Activated CD4-positive, alpha-beta T cell treated with anti-CD3 and anti-CD28 coated beads, Interleukin-2, amount 10 ng/mL, durations not matched to agents 24 days and 14 days (primary cell): ENCODE measurements at places on chromosomes 16 and 17. TPM values are rescaled to one million over a fixed set of nuclear protein-coding genes. Genes with fewer than 3 reads are reported as not detected.
A peak's percentile ranks its signal among the peaks of the same experiment; 100 is the strongest.

The ASIC2 gene
- not detected in 2 replicates for total RNA-seq

The XYLT2 gene
- 65.3 and 66.5 TPM in 2 replicates for total RNA-seq

The NPLOC4 gene
- total RNA-seq, result 142 and 147 TPM in 2 replicates

DNA sequence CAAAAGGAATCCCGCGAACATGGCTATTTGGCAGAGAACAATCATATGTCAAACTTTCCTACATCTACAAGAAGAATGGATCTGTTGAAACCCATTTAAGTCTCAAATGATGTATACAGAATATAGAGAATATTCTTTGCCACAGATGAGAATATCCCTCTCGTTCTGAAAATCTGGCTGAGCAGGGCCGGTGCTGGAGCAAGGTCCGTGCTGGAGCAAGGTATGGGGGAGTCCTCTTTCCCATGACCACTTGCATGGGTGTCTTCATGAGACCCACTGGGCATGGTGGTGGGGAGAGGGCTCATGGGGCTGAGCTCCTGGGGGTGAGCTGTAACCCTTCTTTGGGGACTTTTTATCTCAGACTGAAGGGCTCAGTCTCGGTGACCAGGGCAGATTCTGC is 440.9 kb downstream of the SOX9 start:
- DNase-seq, result no peak
- H3K27ac ChIP-seq, result no peak overlapping the region
- H3K4me3 ChIP-seq, result no peak overlapping the region
- no peaks in the 10 kb centered on the region for H3K36me3 ChIP-seq
- H3K4me1 ChIP-seq, result peaks cover 3% of the 10 kb centered on the region

DNA sequence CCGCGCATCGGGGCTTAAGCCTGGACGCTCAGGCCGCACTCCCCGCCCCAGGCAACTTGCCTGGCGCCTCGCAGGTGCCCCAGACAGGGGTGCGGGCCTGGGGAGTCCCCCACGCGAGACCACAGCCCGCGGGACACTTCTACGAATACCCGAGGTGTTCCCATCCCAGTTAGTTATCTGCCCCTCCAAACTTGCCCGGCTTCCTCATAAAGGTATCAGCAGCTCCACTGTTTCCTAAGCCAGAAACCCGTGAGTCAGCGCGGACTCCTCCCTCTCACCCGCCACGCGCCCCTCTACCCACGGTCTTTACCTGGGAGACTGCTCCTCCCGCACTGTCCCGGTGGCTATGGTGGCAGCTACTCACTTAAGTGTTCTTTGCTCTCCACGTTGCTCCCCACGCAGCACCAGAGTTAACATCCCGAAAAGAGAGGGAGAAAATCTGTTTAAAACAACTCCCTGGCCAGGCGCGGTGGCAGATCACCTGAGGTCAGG is 1.0 kb upstream of the CREBBP start:
- H3K4me3 ChIP-seq, result peak overlapping the region; percentile 81
- peaks cover 26% of the 10 kb centered on the region for H3K36me3 ChIP-seq
- peaks cover 15% of the 10 kb centered on the region for H3K27me3 ChIP-seq
- H3K27ac ChIP-seq, result peak overlapping the region; percentile 90

- H3K4me3 ChIP-seq, result no peak overlapping the region
- no peaks in the 10 kb centered on the region for H3K36me3 ChIP-seq
- peaks cover 5% of the 10 kb centered on the region for H3K27me3 ChIP-seq
- no peak for DNase-seq
Observed at GRCh38 chr16:84278968-84279367, 15.7 kb upstream of the WFDC1 start.

DNA sequence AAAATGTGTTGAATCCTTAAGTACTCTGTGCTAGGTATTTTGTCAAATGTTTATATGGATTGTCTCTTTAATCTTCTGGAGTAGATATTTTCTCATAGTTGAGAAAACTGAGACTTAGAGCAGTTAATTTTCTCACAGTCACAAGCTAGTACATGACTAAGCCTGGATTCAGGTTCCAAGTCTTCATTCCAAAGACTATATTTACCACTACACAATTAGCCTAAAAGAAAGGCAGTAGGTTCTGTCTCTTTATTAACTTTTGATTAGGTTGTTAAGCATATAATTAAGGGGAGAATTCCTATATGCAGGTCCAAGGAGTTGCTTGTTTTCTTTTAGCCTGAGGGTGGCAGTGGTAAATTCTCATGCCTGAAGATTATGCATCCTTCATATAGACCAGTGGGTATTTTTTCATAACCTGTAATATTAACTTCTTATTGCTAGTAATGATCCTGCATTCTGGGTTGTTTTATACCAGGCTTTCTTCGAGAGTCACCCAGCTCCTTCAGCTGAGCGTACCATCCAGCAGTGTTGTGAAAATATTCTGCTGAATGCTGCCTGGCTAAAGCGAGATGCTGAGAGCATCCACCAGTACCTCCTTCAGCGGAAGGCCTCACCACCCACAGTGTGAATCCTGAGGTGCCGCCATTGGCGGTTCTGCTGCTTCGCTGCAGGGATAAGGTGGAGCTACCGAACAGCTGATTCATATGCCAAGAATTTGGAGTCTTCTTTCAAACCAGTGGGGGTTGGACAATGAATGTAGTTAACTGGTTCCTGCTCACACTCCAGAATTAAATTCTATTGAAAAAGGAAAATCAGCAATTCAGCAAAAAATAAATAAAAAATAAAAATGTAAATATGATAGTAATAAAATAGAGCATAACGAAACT is 28.2 kb upstream of the KPNB1 start:
- H3K4me3 ChIP-seq, result no peak overlapping the region
- H3K36me3 ChIP-seq, result peaks cover 55% of the 10 kb centered on the region
- no peak for DNase-seq
- peaks cover 15% of the 10 kb centered on the region for H3K4me1 ChIP-seq
- no peaks in the 10 kb centered on the region for H3K27me3 ChIP-seq

- peak overlapping the region; percentile 52 for H3K27ac ChIP-seq
- peaks cover 26% of the 10 kb centered on the region for H3K36me3 ChIP-seq
- no peaks in the 10 kb centered on the region for H3K27me3 ChIP-seq
- no peak overlapping the region for H3K4me3 ChIP-seq
- DNase-seq, result no peak
Observed at GRCh38 chr16:23676924-23677480, 1.7 kb upstream of the PLK1 start.

GRCh38 chr16:30184891-30185682 is 1.7 kb downstream of the CORO1A start:
- peak overlapping the region; percentile 98 for H3K4me3 ChIP-seq
- DNase-seq, result no peak
- peaks cover 39% of the 10 kb centered on the region for H3K36me3 ChIP-seq
- H3K4me1 ChIP-seq, result peaks cover 28% of the 10 kb centered on the region
- no peaks in the 10 kb centered on the region for H3K27me3 ChIP-seq

The KLHL10 gene
- not detected in 2 replicates for total RNA-seq

DNA sequence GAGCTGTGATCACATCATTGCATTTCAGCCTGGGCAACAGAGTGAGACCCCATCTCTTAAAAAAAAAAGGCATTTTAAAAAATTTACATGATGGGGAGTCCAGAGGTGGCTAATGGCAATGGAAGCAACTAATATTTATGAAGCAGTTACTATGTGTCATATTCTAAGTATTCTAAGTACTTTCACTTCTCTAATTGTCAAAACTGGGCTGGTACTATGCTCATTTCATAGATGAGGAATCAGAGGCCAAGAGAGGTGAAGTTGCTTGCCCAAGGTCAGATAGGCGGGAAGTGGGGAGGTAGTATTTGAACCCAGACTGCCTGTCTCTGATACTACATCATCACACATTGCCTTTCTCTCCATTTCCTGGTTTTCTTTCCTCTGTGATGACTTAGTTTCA is 50.7 kb downstream of the SLC5A11 start:
- H3K27me3 ChIP-seq, result peaks cover 2% of the 10 kb centered on the region
- H3K4me1 ChIP-seq, result no peaks in the 10 kb centered on the region
- H3K4me3 ChIP-seq, result no peak overlapping the region
- no peak for DNase-seq

- no peak for DNase-seq
- peaks cover 3% of the 10 kb centered on the region for H3K27me3 ChIP-seq
- peak overlapping the region; percentile 73 for H3K4me3 ChIP-seq
- peak overlapping the region; percentile 44 for H3K27ac ChIP-seq
Observed at GRCh38 chr16:85948138-85948509, 49.2 kb downstream of the IRF8 start.

GRCh38 chr17:61208301-61209105 is 191.1 kb upstream of the TBX2 start:
- H3K27me3 ChIP-seq, result peaks cover 9% of the 10 kb centered on the region
- no peaks in the 10 kb centered on the region for H3K36me3 ChIP-seq
- no peak for DNase-seq
- H3K4me3 ChIP-seq, result no peak overlapping the region
- peaks cover 5% of the 10 kb centered on the region for H3K4me1 ChIP-seq

- H3K4me3 ChIP-seq, result no peak overlapping the region
- no peaks in the 10 kb centered on the region for H3K36me3 ChIP-seq
- DNase-seq, result no peak
- H3K4me1 ChIP-seq, result no peaks in the 10 kb centered on the region
Observed at GRCh38 chr16:77067900-77068299, 123.1 kb upstream of the MON1B start.

GRCh38 chr16:57276596-57276995 is 7.9 kb downstream of the PLLP start:
- H3K27ac ChIP-seq, result no peak overlapping the region
- DNase-seq, result no peak
- H3K36me3 ChIP-seq, result no peaks in the 10 kb centered on the region
- no peak overlapping the region for H3K4me3 ChIP-seq
- peaks cover 10% of the 10 kb centered on the region for H3K27me3 ChIP-seq
- peaks cover 26% of the 10 kb centered on the region for H3K4me1 ChIP-seq

GRCh38 chr17:37292429-37293139 is 83.2 kb upstream of the C17orf78 start:
- no peaks in the 10 kb centered on the region for H3K27me3 ChIP-seq
- peaks cover 6% of the 10 kb centered on the region for H3K4me1 ChIP-seq
- DNase-seq, result no peak
- H3K4me3 ChIP-seq, result no peak overlapping the region

GRCh38 chr16:28913946-28914724 is 10.9 kb downstream of the RABEP2 start:
- no peak overlapping the region for H3K4me3 ChIP-seq
- H3K4me1 ChIP-seq, result no peaks in the 10 kb centered on the region
- H3K27me3 ChIP-seq, result no peaks in the 10 kb centered on the region
- no peak overlapping the region for H3K27ac ChIP-seq
- no peak for DNase-seq

- H3K27ac ChIP-seq, result peak overlapping the region; percentile 45
- no peaks in the 10 kb centered on the region for H3K27me3 ChIP-seq
- no peak overlapping the region for H3K4me3 ChIP-seq
- DNase-seq, result no peak
Observed at GRCh38 chr17:79041723-79042420, 17.9 kb downstream of the C1QTNF1 start.

GRCh38 chr16:4510747-4511426 is 27.7 kb downstream of the CDIP1 start:
- DNase-seq, result no peak
- peak overlapping the region; percentile 25 for H3K27ac ChIP-seq
- peaks cover 52% of the 10 kb centered on the region for H3K36me3 ChIP-seq
- no peak overlapping the region for H3K4me3 ChIP-seq
- H3K4me1 ChIP-seq, result peaks cover 37% of the 10 kb centered on the region
- H3K27me3 ChIP-seq, result no peaks in the 10 kb centered on the region

GRCh38 chr17:39541652-39542051 is 66.1 kb downstream of the NEUROD2 start:
- H3K4me3 ChIP-seq, result no peak overlapping the region
- H3K36me3 ChIP-seq, result peaks cover 7% of the 10 kb centered on the region
- H3K4me1 ChIP-seq, result peaks cover 14% of the 10 kb centered on the region
- no peaks in the 10 kb centered on the region for H3K27me3 ChIP-seq

DNA sequence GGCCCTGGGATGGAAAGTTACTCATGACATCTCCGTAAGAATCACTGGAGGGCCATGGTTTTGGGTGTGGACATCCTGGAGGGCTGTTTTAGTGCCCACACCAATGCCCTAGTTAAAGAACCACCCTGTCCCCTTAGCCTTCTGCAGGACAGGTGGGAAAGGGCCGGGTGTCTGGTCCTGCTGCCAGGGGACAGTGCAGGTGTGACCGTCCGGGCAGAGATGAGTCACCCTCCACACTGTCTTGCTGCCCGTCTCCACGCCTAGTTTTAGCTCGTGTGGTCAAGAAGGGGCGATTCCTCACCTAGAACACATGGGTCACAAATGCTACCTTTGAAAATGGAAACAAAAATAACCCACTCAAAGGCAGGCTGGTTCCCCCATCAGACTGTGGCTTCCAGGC is 17.0 kb downstream of the CEP295NL start:
- H3K4me1 ChIP-seq, result peaks cover 20% of the 10 kb centered on the region

DNA sequence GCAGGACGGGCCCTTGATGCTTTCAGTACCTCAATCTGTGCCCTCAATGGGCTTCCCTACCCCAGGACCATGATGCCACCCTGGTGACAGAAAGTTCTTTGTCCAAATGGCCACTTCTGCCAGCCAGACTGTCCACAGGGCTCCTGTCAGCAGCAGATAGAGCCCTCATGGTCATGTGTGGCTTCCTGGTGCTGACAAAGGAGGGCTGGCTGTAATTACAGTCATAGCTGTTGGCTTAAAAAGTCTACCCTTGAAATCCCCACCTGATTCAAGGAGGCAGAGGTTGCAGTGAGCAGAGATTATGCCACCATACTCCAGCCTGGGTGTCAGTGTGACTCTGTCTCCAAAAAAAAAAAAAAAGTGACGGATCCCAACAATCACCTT is 3.3 kb downstream of the TRPV2 start:
- H3K4me1 ChIP-seq, result peaks cover 46% of the 10 kb centered on the region
- peak overlapping the region; percentile 76 for H3K4me3 ChIP-seq
- H3K36me3 ChIP-seq, result peaks cover 40% of the 10 kb centered on the region
- DNase-seq, result no peak
- H3K27me3 ChIP-seq, result no peaks in the 10 kb centered on the region
- H3K27ac ChIP-seq, result peak overlapping the region; percentile 84

DNA sequence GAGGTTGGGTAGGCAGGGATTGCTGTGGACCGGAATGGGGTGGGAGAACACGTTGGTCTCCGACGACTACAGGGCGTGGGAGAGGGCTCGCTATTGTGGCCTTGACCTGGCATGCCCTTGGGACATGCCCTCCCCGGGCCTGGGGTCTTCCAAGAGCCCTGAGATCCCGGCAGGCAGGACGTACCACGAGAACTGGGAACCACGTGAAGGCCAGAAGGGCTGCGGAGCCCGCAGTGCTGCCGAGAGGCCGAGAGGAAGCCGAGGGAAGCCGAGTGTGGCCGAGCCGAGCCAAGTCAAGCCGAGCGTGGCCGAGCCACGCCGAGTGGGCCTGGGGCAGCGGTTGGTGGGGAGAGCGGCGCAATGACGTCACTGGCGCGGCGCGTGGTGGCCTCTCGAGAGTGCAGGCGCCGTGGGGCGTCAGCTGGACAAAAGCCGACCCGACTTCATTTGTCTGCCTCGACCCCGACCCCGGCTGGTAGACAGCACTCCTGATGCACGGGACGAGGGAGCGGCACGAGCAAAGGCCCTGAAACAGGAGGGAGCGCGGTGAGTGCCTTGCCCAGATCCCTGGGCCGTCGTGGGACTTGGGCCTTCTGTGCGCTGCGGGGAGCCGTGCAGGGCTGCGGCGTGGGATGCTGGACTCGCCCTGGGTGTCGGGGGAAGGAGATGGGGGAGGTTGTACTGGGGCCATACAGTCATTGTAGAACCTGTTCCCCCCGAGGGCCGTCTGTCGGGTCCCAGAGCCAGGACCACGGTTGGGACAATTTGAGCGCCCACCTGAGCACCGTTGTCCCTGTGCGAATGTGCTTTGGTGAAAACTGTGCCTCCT is 6.6 kb downstream of the SOCS1 start:
- H3K4me3 ChIP-seq, result no peak overlapping the region
- H3K36me3 ChIP-seq, result peaks cover 58% of the 10 kb centered on the region
- peaks cover 58% of the 10 kb centered on the region for H3K4me1 ChIP-seq
- H3K27me3 ChIP-seq, result no peaks in the 10 kb centered on the region
- DNase-seq, result no peak

The ATP1B2 gene
- total RNA-seq, result 0.14 and 0.37 TPM in 2 replicates
